ENCODE measurements at places on chromosomes 7 and 10. TPM values are rescaled to one million over a fixed set of nuclear protein-coding genes. Genes with fewer than 3 reads are reported as not detected.

SPAM1 gene
- not detected for total RNA-seq

EVX1 gene
- total RNA-seq = not detected

SPDYE6 gene
- total RNA-seq = not detected

RAMP3 gene
- total RNA-seq = not detected

ELFN1 gene
- total RNA-seq = 0.45 TPM

LIPF gene
- total RNA-seq = not detected

SLC13A4 gene
- total RNA-seq = 0.66 TPM

ENTPD1 gene
- total RNA-seq = 0.35 TPM

BHLHA15 gene
- total RNA-seq = 2.4 TPM

TMEM229A gene
- total RNA-seq = not detected

PDE1C gene
- not detected for total RNA-seq

ANKRD1 gene
- not detected for total RNA-seq

PPRC1 gene
- total RNA-seq = 43.1 TPM

- no peak for DNase-seq
Observed at GRCh38 chr7:53062796-53063195, 27.4 kb downstream of the POM121L12 start.

GRCh38 chr7:11747715-11748485 lies 84.1 kb downstream of the THSD7A start:
- DNase-seq = no peak

DNA sequence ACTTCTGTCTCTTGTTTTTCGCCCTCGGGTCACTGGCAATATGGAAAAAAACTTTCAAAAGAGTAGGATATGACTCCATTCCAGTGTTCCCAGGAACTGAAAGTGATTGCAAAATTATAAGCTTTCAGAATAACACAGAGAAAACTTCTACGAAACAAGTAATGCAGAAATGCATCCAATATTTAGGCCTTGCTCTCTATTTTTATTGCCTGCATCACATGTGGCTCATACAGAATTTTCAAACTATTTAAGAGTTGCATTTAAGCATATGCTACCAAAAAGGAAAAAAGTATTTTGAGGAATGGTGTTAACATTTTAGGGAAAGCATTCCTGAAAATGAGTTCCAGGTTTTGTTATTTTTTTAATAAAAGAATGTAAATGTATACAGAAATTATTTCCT lies 228.0 kb downstream of the CACNB2 start:
- no peak for DNase-seq

DNA sequence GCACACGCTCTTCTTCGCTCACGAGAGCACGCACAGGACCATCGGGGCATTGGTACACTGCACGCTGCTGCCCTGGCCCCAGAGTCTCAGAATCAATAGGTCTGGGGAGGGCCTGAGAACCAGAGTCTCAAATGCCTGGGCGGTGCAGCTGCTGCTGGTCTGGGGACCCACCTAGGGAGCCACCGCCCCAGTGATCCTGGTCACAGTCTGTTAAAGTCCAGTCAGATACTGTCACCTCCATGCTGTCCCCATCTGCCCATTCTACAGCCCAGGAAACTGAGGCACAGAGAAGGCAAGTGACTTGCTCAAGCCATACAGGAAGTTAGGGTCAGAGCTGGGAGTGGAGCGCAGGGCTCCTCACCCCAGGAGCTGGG lies 38.0 kb downstream of the ZCCHC24 start:
- no peak for DNase-seq

DNA sequence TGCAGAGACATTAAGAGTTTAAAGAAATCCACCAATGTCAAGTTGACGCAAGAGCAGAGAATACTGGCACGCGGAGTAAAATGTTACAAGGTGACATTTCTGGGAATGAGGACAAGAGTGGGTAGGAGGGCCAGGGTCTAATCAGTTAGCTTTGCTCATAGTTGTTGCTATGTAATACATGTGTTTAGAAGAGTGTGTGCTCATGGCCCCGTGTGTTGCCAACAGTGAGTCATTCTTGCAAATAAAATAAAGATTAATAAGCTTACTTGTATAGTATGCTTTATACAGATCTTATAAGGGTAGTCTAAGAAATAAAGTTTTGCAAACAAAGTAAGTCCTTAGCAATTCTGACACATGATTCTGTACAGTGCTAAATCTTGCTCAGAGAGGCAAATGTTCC lies 64.5 kb downstream of the DNMBP start:
- DNase-seq = no peak

- no peak for DNase-seq
Observed at GRCh38 chr7:114671563-114672123, 250.3 kb upstream of the MDFIC start.

DNA sequence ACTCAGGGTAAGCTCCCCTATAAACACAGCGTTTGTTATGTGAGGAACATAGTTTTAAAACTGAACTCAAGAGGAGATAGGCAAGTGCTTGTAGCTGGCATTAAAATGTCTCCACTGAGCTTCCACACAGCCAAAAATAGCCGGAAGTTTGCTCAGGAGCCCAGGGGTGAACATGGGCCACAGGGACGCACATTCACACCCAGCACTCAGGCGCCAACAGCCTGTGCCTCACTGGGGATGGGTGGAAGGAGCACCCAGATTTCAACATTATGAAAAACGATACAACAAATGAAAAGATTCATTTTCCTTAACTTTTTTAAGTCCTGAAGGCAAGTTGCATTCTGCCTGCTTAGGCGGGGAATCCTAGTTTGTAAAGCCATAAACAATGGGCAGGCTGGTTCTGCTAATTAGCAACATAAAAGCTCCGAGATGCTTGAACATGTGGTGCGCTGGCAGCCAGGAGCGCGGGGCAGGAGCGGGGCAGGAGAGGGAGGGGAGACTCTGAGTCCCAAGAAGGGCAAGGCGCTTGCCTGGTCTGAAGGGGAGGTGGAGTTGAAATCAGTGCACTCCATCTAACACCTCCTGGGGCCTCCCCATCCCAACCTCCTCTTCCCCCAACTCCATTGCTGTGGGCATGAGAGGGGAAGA lies 235.9 kb downstream of the COBL start:
- no peak for DNase-seq

DNA sequence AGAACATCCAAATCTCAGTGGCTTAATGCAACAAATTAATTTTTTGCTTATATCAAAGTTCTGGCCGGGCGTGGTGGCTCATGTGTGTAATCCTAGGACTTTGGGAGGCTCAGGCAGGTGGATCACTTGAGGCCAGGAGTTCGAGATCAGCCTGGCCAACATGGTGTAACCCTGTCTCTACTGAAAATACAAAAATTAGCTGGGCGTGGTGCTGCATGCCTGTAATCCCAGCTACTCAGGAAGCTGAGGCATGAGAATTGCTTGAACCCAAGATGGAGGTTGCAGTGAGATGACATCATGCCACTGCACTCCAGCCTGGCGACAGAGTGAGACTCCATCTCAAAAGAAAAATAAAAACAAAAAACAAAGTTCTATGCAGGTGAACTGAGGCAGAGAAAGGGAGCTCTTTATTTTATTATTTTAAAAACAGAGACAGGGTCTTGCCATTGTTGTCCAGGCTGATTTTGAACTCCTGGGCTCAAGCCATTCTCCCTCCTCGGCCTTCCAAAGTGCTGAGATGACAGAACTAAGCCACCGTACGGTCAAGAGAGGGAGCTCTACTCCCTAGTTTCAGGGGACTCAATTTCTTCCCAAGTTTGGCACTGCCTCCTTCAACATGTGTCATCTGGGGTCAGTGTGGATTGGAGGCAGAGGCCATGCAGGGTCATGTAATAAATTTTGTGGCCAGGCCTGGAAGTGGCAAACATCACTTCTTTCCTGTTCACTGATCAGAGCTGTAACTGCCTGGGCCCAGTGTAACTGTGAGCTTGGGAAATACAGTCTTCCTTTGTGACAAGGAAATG lies 2.4 kb downstream of the ADCK2 start:
- peak; percentile 70 for DNase-seq

GRCh38 chr7:113045379-113045778 lies 41.2 kb downstream of the GPR85 start:
- no peak for DNase-seq

DNA sequence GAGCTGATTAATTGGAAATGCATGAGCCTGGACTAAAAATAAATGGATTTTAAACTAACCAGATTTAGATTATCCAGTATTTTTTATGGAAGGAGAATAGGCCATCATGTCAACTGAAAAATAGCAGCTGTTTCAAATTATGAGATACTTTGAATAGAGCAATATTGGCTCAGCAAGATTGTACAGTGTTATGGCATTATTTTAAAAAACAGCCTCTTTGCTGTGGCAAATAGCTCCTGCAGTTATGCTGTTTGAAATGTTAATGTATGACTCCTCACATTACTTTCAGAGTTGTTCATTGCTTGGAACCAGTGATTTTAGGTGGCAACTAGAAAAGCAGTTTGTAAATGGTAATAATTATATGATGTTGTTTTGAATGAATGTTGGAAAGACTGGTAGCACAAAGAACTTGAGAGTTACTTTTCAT lies 244.5 kb downstream of the KIAA1217 start:
- DNase-seq = no peak

DNA sequence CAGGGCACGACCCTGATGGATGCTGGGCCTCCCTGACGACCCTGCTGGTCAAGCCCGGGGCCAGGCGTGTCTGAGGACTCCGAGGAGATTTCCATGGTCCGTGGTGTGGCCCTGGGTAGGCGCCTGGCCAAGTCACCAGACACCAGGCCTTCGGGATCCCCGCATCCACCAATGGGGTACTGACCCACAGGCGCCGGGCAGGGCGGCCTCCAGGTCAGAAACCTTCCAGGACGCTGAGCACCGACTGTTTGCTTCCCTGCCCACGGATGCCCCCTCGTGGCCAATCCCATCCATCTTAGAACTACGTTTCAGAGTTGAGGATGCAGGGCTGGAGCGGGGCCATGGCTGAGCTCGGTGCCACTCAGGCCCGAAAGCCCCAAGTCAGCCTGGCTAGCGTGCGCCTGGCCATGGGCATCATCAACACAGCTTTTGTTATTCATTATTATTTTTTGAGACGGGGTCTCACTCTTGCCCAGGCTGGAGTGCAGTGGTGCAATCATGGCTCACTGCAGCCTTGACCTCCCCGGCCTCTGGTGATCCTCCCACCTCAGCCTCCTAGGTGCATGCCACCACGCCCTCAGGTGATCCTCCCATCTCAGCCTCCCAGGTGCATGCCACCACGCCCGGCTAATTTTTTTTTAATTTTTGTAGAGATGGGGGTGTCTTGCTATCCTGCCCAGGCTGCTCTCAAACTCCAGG lies 7.1 kb upstream of the AMZ1 start:
- DNase-seq = peak; percentile 85

GRCh38 chr7:47428768-47429472 lies 153.0 kb downstream of the TNS3 start:
- no peak for DNase-seq

DNA sequence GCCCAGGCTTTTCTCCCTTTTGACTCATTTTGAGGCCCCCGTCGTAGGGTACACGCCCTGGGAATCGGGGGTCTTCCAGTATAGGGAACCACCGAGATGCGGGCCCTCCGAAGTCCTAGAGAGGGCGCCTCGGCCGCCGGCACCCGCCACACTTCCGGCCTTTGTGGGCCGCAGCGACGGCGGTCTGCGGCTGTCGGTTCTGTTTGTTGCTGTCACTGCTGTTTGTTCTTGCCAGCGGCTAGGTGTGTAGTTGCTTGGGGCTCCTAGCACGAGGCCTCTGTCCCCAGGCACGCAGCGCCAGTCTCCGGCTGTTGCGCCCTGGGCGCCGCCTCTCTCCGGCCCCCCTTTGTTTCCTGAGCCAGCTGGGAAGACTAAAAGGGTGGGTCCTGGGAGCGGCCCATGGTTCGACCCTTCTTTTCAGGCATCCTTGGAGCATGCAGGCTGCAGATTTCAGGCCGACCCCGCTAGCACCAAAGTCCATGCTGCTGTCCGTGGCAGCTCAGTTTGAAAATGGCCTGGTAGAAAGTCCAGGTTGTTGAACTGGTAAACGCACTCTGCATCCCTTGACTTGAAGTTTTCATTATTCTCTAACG lies 17.8 kb upstream of the ZKSCAN1 start:
- no peak for DNase-seq

- DNase-seq = no peak
Observed at GRCh38 chr7:83365746-83366145, 203.1 kb upstream of the PCLO start.

DNA sequence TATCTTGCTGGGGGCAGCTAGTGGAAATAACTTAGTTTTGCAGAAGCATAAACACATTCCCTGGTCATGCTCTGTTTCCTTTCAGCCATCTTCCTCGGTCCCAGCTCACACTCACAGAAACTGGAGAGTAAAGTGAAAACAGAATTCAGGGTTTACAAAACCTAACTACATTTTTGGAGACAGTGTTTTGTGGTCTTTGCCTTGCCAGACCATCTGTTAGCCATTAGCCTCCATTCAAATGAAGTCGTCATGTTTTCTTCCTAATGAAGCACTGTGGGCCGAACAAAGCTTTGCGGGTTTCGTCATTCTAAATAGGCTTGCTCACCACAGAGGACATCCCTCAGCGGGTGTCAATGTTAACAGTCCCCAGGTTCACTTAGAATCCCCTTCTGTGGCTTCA lies 214.6 kb upstream of the TMEM72 start:
- DNase-seq = no peak

GRCh38 chr7:96479015-96479645 lies 157.2 kb upstream of the SLC25A13 start:
- no peak for DNase-seq

DNA sequence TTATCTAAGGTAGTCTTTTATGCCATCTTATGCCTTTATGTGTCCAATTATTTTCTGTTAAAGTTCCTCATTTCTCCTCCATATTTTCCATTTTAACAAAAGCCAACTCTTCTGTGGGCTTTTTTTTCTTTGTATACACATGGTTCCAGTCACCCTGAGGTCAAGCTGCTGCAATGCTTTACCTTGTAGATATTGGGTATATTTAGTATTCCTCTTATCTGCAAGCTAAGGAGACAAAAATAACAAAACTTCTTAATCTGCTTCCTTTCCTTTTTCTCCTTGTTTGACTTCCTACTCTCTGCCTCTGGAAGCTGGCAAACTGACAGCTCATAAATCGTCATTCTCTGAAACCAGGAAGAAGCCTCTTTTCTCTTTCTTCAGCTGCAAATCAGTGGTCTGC lies 885.0 kb upstream of the LRRN3 start:
- no peak for DNase-seq

GRCh38 chr10:118106426-118106825 lies 59.7 kb upstream of the RAB11FIP2 start:
- peak; percentile 7 for DNase-seq

- no peak for DNase-seq
Observed at GRCh38 chr7:80403686-80404241, 108.1 kb downstream of the GNAT3 start.

GRCh38 chr10:26391701-26392695 lies 46.1 kb upstream of the APBB1IP start:
- DNase-seq = no peak

GRCh38 chr10:61701706-61702105 lies 39.0 kb downstream of the CABCOCO1 start:
- no peak for DNase-seq

All from K562 (cell line).